T-helper 17 cell (primary cell): ENCODE measurements at places on chromosomes 6 and 20.

DNA sequence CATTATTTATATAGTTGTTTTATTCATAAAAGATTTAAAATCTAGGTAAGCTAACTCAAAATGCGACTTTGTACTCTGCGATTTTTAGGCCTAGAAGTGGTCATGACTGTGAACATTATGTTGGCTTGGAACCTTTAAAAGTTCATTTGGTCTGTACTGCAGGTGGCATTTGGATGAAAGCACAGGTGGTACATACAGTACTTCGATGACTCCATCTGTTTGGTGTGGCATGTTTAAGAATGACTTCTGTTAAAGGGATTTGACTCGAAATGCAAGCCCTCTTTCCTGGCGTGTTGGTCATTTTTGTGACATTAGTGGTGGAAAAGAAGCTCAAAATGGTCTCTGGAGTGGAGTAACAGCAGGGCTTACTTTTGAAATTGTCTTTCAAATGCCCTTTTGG lies 118.1 kb downstream of the UST start:
- no peak overlapping the region for H3K27ac ChIP-seq
- H3K36me3 ChIP-seq, result no peaks in the 10 kb centered on the region
- H3K27me3 ChIP-seq, result no peaks in the 10 kb centered on the region
- H3K4me1 ChIP-seq, result peaks cover 23% of the 10 kb centered on the region

DNA sequence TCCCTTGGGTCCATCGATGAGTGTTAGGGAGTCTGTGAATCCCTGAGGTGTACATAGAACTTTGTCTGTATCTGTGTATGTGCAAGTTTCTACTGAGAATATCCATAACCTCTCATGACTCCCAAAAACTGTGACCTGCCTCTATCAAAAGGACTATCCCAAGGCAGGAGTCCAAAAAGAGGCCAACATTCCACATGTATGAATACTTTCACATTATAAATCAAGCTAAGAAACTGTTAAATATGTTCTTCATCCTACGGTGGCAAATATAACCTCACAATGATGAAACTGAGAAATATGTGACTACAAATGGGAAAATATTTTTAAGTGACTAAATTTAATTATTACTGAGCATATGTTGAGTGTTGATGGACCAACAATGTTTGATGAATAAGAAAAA lies 16.1 kb upstream of the STX11 start:
- H3K27me3 ChIP-seq, result peaks cover 5% of the 10 kb centered on the region
- H3K4me1 ChIP-seq, result peaks cover 10% of the 10 kb centered on the region
- no peak for DNase-seq

DNA sequence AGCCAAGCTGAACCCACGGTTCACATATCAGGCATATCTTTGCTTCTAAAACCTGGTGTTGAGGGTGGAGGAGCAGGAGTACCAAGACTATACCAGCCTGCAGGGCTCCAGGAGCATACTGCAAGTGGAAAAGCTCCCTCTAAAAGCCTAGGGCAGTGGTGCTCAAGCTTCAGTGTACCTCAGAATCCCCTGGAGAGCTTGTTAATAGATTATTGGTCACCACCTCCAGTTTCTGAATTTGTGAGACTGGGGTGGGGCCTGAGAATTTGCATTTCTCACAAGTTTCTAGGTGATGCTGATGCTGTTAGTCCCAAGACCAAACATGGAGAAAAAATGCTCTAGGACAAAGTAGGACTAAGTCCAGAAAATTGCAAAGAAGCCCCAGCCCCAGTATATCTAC lies 65.4 kb downstream of the FILIP1 start:
- H3K27me3 ChIP-seq, result peaks cover 5% of the 10 kb centered on the region
- no peak for DNase-seq
- no peaks in the 10 kb centered on the region for H3K36me3 ChIP-seq
- peaks cover 6% of the 10 kb centered on the region for H3K4me1 ChIP-seq
- no peak overlapping the region for H3K4me3 ChIP-seq

GRCh38 chr6:148577687-148578488 lies 168.9 kb upstream of the UST start:
- peaks cover 44% of the 10 kb centered on the region for H3K27me3 ChIP-seq
- peaks cover 7% of the 10 kb centered on the region for H3K4me1 ChIP-seq
- H3K4me3 ChIP-seq, result no peak overlapping the region
- peak; percentile 17 for DNase-seq
- H3K36me3 ChIP-seq, result no peaks in the 10 kb centered on the region

GRCh38 chr6:3195695-3196497 lies 31.6 kb downstream of the TUBB2B start:
- H3K4me1 ChIP-seq, result peaks cover 2% of the 10 kb centered on the region
- DNase-seq, result no peak
- H3K4me3 ChIP-seq, result no peak overlapping the region
- H3K27me3 ChIP-seq, result peaks cover 4% of the 10 kb centered on the region
- H3K27ac ChIP-seq, result no peak overlapping the region

DNA sequence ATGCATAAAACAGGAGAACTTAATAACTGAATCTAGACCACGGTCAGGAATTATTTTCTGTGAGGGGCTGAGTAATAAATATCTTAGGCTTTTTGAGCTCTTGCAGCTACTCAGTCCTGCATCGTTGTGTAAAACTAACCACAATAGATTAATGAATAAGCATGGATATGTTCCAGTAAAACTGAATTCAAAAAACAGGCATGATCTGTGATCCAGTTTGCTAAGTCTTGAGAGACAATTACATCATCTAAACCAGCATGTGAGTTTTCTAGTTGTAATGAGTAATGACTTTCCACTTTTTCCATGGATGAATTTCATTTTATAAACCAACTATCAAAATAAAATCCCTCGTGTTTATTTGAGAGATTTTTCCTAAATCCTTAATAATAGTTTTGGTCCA lies 336.8 kb downstream of the RFPL4B start:
- no peaks in the 10 kb centered on the region for H3K27me3 ChIP-seq
- no peak overlapping the region for H3K27ac ChIP-seq
- no peaks in the 10 kb centered on the region for H3K36me3 ChIP-seq
- H3K4me3 ChIP-seq, result no peak overlapping the region
- H3K4me1 ChIP-seq, result peaks cover 3% of the 10 kb centered on the region

- H3K4me1 ChIP-seq, result peaks cover 8% of the 10 kb centered on the region
- H3K4me3 ChIP-seq, result no peak overlapping the region
- H3K27me3 ChIP-seq, result peaks cover 4% of the 10 kb centered on the region
- DNase-seq, result no peak
- H3K27ac ChIP-seq, result no peak overlapping the region
Observed at GRCh38 chr20:53161473-53161872, 189.3 kb downstream of the TSHZ2 start.

DNA sequence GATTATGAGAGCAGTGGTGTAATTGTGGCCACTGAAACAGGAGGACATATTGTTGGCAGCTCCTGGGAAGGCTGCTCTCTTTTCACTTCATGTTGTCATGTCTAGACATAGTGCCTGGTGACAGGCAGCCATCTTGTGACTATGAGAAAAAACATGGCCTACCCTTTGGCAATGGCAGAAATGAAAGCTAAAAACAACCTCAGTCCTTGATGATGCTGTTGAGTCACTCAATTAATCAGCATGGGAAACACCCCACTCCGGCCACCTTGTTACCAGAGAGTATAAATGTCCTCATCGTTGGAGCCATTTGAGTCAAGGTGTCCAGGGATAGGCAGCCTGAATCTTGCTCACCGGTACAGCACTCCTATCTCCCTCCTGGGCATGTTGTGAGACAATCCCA lies 31.2 kb upstream of the HMGA1 start:
- H3K4me3 ChIP-seq, result no peak overlapping the region
- no peak overlapping the region for H3K27ac ChIP-seq
- no peak for DNase-seq
- H3K4me1 ChIP-seq, result peaks cover 9% of the 10 kb centered on the region
- H3K36me3 ChIP-seq, result no peaks in the 10 kb centered on the region

DNA sequence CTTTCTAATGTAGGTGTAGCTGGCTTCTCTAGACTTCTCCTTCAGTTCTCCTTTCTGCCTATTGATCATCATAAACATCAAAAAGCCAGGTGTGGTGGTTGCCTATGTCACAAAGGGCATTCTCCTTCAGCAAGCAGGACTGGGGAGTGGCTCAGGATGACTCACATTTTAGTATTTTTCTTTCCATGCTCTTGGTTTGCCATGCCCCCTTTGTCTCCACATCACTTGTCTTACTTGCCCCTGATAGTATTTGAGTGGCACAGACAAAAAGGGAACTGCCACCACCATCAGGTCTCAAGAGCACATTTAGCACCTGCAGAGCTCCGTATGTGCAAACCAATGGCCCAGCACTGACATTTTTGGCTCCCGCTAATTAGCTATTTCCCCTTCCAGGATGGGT lies 698.8 kb downstream of the DHX35 start:
- H3K4me3 ChIP-seq, result no peak overlapping the region
- H3K27me3 ChIP-seq, result peaks cover 5% of the 10 kb centered on the region

DNA sequence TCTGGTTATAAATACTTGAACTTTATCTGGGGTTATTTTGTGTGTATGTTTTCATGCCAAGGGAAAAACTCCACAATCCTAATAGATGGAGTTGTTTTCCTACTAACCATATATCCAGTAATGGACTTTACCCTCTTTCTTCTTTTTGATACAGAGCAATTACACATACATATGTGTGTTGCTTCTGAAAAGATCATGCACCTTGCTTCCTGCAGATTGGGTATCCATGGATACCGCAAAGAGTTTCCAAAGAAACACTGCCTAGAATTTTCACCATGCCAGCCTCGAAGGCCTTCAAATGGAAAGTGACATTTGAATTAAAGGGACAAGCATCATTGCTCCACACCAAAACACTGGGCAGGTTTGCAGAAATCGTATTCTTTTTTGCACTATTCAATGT lies 26.8 kb downstream of the HDDC2 start:
- H3K27me3 ChIP-seq, result no peaks in the 10 kb centered on the region
- no peak overlapping the region for H3K4me3 ChIP-seq
- peaks cover 20% of the 10 kb centered on the region for H3K4me1 ChIP-seq

DNA sequence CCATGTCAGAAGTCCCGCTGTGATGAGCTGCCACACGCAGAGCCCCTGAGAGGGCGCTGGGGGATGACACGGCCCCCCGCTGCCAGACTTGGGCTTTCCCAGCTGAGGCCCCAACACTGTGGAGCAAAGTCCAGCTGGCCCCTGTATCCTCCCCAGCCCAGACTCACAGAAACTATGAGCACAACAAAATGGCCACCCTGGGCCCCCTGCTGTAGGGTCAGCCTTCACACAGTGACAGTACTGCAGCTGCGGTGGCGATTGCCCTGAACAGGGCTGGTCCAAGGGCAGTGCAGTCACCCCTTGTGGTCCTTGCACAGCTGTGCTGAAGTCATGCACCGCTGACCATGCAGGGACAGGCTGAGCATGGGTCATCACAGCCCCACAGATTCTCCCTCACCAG lies 78.2 kb upstream of the CST7 start:
- peaks cover 2% of the 10 kb centered on the region for H3K36me3 ChIP-seq
- H3K4me3 ChIP-seq, result no peak overlapping the region
- H3K4me1 ChIP-seq, result peaks cover 2% of the 10 kb centered on the region
- no peak for DNase-seq
- no peak overlapping the region for H3K27ac ChIP-seq
